ENCODE measurements at places on chromosomes 11 and 22. TPM values are rescaled to one million over a fixed set of nuclear protein-coding genes. Genes with fewer than 3 reads are reported as not detected.

DNA sequence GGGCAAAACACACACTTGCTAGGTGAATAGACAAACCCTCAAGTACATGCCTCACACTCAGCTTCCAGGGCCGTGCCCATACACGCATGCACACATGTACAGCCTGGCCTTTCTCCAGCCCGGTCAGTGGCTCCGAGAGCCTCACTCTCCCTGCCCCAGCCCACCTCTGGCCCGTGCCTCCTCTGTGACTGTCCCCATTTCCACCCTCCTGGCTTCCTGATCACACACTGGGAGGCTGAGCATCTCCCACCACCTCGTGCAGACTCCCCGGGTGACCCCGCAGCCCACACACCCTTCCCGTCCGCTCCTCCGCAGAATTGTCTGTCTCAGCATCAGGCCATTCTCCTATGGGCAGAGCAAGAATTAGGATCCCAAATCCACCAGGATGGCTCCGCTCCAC is 634.1 kb downstream of the TBC1D22A start:
- DNase-seq: no peak

DNA sequence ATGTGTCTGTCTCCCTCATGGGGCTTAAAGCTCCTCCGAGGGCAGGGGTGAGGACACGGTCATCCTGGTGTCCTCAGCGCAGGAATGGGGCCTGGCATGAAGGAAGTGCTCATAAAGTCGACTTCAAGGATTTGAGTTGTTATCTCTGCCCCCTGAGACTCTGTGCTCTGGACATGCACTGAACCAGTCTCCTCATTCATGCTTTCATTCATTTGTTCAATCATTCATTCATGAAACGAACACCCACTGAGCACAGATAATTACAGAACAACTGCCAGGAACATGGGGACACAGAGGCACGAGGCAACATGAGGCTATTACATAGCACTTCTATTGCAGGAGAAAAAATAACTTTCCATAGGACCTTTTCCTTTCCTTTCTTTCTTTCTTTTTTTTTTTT is 16.5 kb downstream of the TMPRSS6 start:
- no peak for DNase-seq

DNA sequence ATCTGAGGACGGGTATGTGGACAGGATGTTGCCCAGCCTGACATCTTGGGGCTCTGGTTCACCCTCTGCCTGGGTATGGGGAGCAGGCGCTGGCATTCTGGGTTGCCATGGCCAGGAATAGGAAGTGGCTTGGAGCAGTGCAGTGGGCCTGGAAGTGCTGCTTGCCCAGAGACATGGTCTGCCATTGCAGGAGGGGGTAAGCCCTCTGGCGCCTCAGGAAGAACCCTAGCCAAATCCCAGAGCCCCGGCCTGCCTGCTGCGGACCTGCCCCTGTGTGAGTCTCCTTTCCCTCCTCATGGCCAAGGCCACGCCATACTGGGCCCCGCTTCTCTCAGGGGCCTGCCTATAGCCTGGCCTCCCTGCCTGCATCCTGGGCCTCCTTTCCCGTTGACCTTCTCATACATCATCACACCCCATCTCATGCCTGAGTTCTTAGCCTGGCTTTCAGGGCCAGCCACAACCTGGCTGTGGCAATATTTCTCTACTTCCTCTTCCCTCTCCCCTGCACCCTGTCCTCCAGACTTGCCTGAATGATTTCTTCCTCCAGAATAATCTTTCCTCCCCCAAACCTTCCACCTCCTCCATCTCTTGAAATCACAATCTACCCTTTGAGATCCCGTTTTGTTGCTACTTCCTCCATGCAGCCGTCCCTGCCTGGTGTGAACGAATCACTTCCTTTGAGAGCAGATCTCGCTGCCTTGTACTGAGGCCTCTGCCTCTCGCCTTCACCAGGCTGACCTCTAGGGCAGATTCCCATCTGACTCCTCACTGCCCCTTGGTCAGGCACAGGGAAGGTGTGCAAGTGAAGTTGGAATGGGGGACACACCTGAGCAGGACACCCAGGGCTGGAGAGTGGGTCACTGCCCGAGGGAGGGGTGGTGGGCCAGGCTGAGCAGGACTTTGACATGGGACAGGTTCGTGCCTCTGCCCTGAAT is 5.2 kb downstream of the CAPN5 start:
- DNase-seq: no peak

Gene UBQLN3
- total RNA-seq: 0.63 TPM

Gene SOX10
- total RNA-seq: 0.95 TPM

Gene RFPL1
- not detected for total RNA-seq
